Glutamatergic neuron (in vitro differentiated cells): ENCODE measurements at places on chromosomes 4 and X. TPM values are rescaled to one million over a fixed set of nuclear protein-coding genes. Genes with fewer than 3 reads are reported as not detected.

DNA sequence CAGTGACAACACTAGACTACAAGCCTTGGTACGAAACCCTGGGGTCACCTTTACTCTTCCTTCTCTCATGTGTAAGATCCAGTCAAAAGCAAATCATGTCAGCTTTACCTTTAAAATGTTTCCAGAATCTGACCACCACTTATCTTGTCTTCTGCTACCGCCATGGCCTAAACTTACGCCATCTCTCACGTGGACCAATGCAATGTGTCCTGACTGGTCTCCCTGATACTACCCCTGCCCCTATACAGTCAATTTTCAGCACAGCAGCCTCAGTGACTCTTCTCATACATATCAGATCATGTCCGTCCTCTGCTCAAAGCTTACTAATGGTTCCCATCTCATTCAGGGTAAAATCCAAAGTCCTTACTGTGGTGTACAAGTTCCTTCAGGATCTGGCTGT lies 15.0 kb upstream of the MAML3 start:
- H3K36me3 ChIP-seq: no peaks in the 10 kb centered on the region
- DNase-seq: no peak
- no peak overlapping the region for H3K4me3 ChIP-seq
- peaks cover 2% of the 10 kb centered on the region for H3K27me3 ChIP-seq

- no peak overlapping the region for H3K27ac ChIP-seq
- no peaks in the 10 kb centered on the region for H3K27me3 ChIP-seq
- no peak overlapping the region for H3K4me3 ChIP-seq
- no peak for DNase-seq
- peaks cover 8% of the 10 kb centered on the region for H3K4me1 ChIP-seq
- no peaks in the 10 kb centered on the region for H3K36me3 ChIP-seq
These were observed 41.1 kb downstream of the ZFX start for GRCh38 chrX:24190500-24191156.

GRCh38 chr4:183335369-183335940 lies 13.2 kb upstream of the CLDN24 start:
- DNase-seq: no peak
- H3K4me3 ChIP-seq: no peak overlapping the region
- no peaks in the 10 kb centered on the region for H3K4me1 ChIP-seq
- H3K36me3 ChIP-seq: peaks cover 4% of the 10 kb centered on the region

Gene SLC6A14
- not detected for total RNA-seq

GRCh38 chrX:13742397-13743176 lies 8.0 kb downstream of the OFD1 start:
- no peak overlapping the region for H3K4me3 ChIP-seq
- no peaks in the 10 kb centered on the region for H3K4me1 ChIP-seq
- H3K27ac ChIP-seq: no peak overlapping the region
- no peaks in the 10 kb centered on the region for H3K27me3 ChIP-seq
- no peak for DNase-seq

- H3K36me3 ChIP-seq: no peaks in the 10 kb centered on the region
These were observed 75.7 kb upstream of the ANK2 start for GRCh38 chr4:112973750-112974251.

- H3K27me3 ChIP-seq: peaks cover 3% of the 10 kb centered on the region
- peaks cover 4% of the 10 kb centered on the region for H3K36me3 ChIP-seq
- H3K4me1 ChIP-seq: peaks cover 21% of the 10 kb centered on the region
- peak overlapping the region; percentile 83 for H3K4me3 ChIP-seq
- H3K27ac ChIP-seq: no peak overlapping the region
These were observed 1.9 kb downstream of the LGI2 start for GRCh38 chr4:25028851-25029250.

DNA sequence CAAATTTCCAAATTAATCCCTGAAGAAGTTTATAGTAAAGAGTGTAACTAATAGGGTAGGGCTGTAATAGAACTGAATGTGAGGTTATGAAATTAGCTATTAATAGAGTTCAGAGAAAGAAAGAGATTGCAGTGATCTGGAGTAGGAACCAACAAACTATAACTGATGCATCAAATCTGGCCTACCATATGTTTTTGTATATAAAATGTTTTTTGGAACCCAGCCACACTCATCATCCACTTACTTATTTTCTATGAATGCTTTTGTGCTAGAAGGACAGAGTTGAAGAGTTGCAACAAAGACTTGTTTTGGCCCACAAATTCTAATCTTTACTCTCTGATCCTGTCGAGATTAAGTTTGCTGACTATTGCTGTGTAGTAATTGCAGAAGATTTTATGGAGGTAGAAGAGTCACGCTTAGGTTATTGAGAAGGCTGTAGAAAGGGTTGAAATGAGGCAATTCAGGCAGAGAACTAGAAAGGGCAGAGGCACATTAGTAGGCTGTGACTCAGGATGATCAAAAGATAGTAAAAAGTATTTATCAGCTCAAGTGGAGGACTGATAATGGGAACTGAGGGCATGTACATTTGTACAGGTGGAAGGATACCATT lies 298.7 kb upstream of the EMCN start:
- no peaks in the 10 kb centered on the region for H3K36me3 ChIP-seq
- no peak overlapping the region for H3K4me3 ChIP-seq
- H3K4me1 ChIP-seq: no peaks in the 10 kb centered on the region
- no peaks in the 10 kb centered on the region for H3K27me3 ChIP-seq

DNA sequence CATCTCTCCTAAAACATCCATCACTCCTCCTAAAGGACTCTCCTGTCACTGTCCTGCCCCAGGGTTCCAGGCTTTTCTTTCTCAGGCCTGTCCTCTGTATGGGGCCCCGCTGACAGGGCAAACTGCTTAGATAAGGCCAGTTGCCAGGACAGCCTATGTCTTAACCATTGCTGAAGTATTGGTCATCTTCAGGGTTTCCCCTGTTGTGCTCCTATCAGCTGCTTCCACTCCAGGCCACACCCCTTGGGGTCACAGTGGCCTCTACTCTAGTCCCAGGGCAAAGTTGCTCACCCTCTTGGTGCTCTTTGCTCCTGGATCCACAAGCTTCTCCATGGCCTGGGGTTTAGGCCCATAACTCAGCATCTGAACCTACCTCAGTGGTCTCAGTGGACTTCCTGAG lies 138.0 kb upstream of the PJA1 start:
- H3K27me3 ChIP-seq: peaks cover 4% of the 10 kb centered on the region
- H3K36me3 ChIP-seq: no peaks in the 10 kb centered on the region
- H3K27ac ChIP-seq: no peak overlapping the region
- peaks cover 15% of the 10 kb centered on the region for H3K4me1 ChIP-seq
- DNase-seq: no peak
- H3K4me3 ChIP-seq: no peak overlapping the region

DNA sequence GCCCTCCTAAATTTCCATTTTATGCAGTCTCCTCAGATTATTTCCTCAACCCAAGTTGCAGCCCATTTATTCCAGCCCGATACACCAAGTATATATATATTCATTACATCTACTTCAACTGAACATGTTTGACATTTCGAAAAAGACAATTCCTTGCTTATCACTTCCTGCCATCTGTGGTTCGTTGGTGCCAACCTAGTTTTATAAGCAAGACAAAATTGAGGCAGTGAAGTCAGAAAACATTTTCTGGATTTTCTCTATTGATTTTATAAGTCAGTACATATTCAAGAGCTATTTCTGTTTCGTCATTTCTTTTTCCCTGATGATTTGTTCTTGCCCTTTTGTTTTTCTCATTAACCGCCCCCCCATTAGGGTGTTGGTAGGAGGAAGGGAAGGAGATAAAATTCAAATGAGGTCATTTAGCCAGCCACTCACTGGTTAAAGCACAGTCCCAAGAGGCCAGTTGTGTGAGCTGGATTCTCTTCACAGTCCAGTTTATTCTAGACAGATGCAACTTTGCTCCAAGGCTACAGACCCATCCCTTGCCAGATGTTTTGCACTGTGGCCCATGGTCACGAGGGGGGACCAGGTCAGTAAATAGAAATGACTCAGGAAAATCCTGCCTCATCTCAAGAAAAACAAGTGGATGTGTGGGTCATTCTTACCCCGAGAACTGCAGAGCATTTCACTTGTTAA lies 20.3 kb upstream of the VEGFD start:
- H3K27me3 ChIP-seq: no peaks in the 10 kb centered on the region
- H3K36me3 ChIP-seq: no peaks in the 10 kb centered on the region
- no peak overlapping the region for H3K4me3 ChIP-seq
- peaks cover 8% of the 10 kb centered on the region for H3K4me1 ChIP-seq

Gene TCEANC
- 6.3 TPM for total RNA-seq

GRCh38 chr4:26726655-26727387 lies 133.8 kb upstream of the STIM2 start:
- H3K27me3 ChIP-seq: no peaks in the 10 kb centered on the region
- H3K36me3 ChIP-seq: no peaks in the 10 kb centered on the region
- H3K27ac ChIP-seq: no peak overlapping the region

DNA sequence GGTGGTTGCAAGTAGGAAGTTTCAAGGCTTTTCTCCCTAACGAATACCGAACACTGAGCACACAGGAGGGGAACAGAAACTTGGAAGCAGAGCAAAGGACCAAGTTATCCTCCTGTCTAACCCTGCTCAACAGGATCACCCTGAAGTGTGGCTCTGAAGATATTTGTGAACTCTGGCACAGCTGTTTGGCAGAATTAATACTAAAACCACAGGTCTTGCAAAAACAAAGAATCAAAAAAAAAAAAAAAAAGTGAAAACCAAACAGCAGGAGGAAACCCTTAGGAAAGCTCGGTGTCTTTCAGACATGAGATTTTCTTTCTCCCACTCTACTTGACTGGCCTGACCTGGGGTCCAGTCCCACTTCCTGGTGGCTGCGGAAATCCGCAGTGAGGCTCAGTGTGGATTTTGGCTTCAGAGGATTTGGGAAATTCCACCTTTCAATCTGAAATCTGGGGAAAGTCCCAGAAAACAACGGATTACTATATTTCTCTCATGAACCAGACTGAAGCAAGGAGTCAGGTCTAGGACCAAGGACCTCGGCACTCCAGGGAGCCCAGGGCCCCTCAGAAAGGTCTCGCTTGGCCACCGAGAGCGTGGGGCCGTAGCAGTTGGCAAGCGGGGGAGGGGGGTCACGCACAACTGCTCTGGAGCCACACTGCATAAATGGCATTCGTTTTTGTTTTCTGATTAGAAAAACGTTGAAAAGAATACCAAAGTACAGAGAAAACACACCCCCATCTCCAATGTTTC lies 867 bp downstream of the TIFA start:
- H3K36me3 ChIP-seq: no peaks in the 10 kb centered on the region
- DNase-seq: no peak
- no peak overlapping the region for H3K27ac ChIP-seq
- H3K27me3 ChIP-seq: peaks cover 5% of the 10 kb centered on the region
- H3K4me1 ChIP-seq: no peaks in the 10 kb centered on the region

Gene KCNIP4
- 30.4 TPM for total RNA-seq

Gene MCF2
- 1.2 TPM for total RNA-seq

Gene LUZP4
- not detected for total RNA-seq

Gene SMIM43
- total RNA-seq: not detected

- no peaks in the 10 kb centered on the region for H3K4me1 ChIP-seq
- no peak for DNase-seq
- no peak overlapping the region for H3K4me3 ChIP-seq
These were observed 13.2 kb downstream of the PSAPL1 start for GRCh38 chr4:7421356-7422150.

DNA sequence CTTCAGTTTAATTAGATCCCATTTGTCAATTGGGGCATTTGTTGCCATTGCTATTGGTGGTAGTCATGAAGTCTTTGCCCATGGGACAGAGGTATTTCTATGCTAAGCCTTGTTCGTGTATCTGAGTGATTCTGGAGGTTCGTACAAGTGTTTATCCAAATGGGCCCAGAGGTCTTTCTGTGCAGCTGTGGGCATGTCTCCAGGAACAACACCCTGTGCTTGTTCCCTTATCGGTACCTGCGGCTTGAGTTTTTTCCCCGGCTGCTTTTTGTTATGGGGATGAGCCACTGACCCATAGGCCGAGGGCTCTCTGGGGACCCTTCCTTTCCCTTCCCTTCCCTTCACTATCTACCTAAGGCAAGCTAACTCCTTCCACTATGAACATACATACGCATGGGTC lies 81.4 kb upstream of the WDR1 start:
- no peaks in the 10 kb centered on the region for H3K27me3 ChIP-seq
- no peak overlapping the region for H3K27ac ChIP-seq
- no peak overlapping the region for H3K4me3 ChIP-seq
- H3K4me1 ChIP-seq: no peaks in the 10 kb centered on the region

- H3K27me3 ChIP-seq: peaks cover 17% of the 10 kb centered on the region
- H3K27ac ChIP-seq: no peak overlapping the region
- no peak overlapping the region for H3K4me3 ChIP-seq
- DNase-seq: no peak
These were observed 11.1 kb downstream of the RASL11B start for GRCh38 chr4:52873191-52873590.

- H3K4me3 ChIP-seq: no peak overlapping the region
- peaks cover 13% of the 10 kb centered on the region for H3K4me1 ChIP-seq
- no peak for DNase-seq
- peaks cover 2% of the 10 kb centered on the region for H3K27me3 ChIP-seq
These were observed 60.7 kb downstream of the CASK start for GRCh38 chrX:41862562-41863184.

Gene IL13RA2
- not detected for total RNA-seq

- no peaks in the 10 kb centered on the region for H3K4me1 ChIP-seq
- no peaks in the 10 kb centered on the region for H3K36me3 ChIP-seq
- no peak overlapping the region for H3K27ac ChIP-seq
- no peak overlapping the region for H3K4me3 ChIP-seq
These were observed 176.7 kb downstream of the SHROOM3 start for GRCh38 chr4:76611616-76612207.

- no peak overlapping the region for H3K27ac ChIP-seq
- no peaks in the 10 kb centered on the region for H3K27me3 ChIP-seq
- no peaks in the 10 kb centered on the region for H3K36me3 ChIP-seq
- DNase-seq: no peak
- no peaks in the 10 kb centered on the region for H3K4me1 ChIP-seq
These were observed 25.5 kb downstream of the GPAT3 start for GRCh38 chr4:83561381-83561780.

DNA sequence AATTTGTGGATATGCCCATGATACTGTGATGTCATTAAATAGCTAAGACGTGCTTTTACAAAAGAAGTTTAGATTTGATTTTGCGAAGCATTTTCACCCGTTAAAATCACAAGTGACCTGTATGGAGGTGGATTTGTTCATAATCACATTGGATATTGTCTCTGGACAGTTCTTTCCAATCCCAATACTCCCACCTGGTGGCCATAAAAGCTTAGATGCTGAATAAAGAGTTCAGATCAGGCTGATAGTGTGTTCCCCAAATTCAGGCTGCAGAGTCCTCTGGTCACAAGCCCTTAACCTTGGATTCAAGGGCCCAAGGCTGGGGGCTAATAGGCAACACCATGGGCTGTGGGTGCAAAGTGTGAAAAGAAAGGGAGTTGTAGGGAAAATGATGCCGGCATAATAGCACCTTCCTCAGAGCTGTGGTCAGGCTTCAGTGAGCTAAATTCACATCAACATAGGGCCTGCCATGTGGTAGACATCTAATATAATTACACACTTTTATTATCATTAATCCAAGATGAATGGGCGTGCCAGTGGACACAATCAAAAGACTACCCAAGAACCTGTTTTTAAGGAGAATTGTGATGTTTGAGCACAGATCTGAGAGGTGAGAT lies 28.1 kb downstream of the SMIM43 start:
- no peak for DNase-seq
- no peak overlapping the region for H3K4me3 ChIP-seq
- peaks cover 28% of the 10 kb centered on the region for H3K4me1 ChIP-seq
